CD14-positive monocyte (primary cell): ENCODE measurements at places on chromosomes 11 and 22. TPM values are rescaled to one million over a fixed set of nuclear protein-coding genes. Genes with fewer than 3 reads are reported as not detected.

TOLLIP gene
- polyA plus RNA-seq: 67.9 TPM

ZBTB16 gene
- 11.9 and 12.3 TPM in 2 replicates for polyA plus RNA-seq

OR8D1 gene
- not detected in 2 replicates for polyA plus RNA-seq

CRYBB2 gene
- not detected for polyA plus RNA-seq

RBMXL2 gene
- polyA plus RNA-seq: not detected in 2 replicates

DNA sequence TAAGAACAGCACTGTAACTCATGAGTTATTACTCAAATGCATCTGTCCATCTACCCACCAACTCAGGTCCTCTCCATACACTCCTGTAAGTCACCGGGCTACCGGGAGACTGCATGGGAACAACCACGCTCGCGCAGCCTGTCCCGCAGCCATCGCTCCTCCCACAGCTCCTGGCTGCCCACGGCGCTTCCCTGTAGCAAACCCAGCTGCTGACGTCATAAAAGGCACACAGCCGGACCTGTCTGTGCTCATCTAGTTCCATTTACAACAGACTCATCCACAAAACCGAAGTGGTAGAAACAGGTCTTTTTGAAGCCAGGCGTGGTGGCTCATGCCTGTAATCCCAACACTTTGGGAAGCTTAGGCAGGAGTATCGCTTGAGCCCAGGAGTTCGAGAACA, 23.4 kb upstream of the PACSIN2 start:
- no peak for DNase-seq
- no peak overlapping the region for H3K27ac ChIP-seq
- no peak overlapping the region for H3K4me3 ChIP-seq
- H3K4me1 ChIP-seq: no peaks in the 10 kb centered on the region
- H3K36me3 ChIP-seq: no peaks in the 10 kb centered on the region

GRCh38 chr22:30183861-30184278, 62.7 kb downstream of the LIF start:
- H3K4me3 ChIP-seq: no peak overlapping the region
- peaks cover 9% of the 10 kb centered on the region for H3K4me1 ChIP-seq
- no peak for DNase-seq
- H3K27ac ChIP-seq: no peak overlapping the region
- H3K36me3 ChIP-seq: no peaks in the 10 kb centered on the region
- no peaks in the 10 kb centered on the region for H3K27me3 ChIP-seq

GRCh38 chr11:134684576-134684975, 272.5 kb upstream of the B3GAT1 start:
- H3K4me1 ChIP-seq: no peaks in the 10 kb centered on the region
- H3K27ac ChIP-seq: no peak overlapping the region
- H3K27me3 ChIP-seq: no peaks in the 10 kb centered on the region
- H3K4me3 ChIP-seq: no peak overlapping the region

DNA sequence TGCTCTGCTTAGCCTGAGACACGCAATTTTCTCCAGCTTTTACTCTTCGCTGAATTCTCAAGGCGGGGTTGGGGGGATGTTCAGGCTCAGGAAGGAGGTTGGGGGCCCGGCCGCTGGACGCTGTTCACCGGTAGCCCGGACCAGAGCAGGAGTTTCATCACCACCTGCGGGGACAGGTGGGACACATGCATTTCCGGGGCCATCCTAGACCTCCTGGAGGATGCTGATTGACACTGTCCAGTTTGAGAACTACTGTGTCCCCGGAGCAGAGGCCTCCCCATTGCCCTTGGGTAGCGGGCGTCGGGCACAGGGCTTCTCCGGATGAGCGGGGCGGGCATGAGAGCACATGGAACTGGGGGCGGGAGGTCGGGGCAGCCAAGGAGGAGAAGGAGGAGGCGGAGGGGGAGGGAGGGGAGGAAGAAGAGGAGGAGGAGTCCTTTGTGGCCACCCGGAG, 144.0 kb upstream of the GRK3 start:
- H3K36me3 ChIP-seq: no peaks in the 10 kb centered on the region
- H3K27ac ChIP-seq: peak overlapping the region; percentile 88
- peaks cover 13% of the 10 kb centered on the region for H3K27me3 ChIP-seq
- peaks cover 38% of the 10 kb centered on the region for H3K4me1 ChIP-seq
- DNase-seq: no peak
- peak overlapping the region; percentile 29 for H3K4me3 ChIP-seq

GRCh38 chr11:8259306-8259959, 4.2 kb downstream of the LMO1 start:
- no peaks in the 10 kb centered on the region for H3K36me3 ChIP-seq
- peaks cover 21% of the 10 kb centered on the region for H3K4me1 ChIP-seq
- H3K27me3 ChIP-seq: peaks cover 47% of the 10 kb centered on the region
- H3K4me3 ChIP-seq: no peak overlapping the region
- no peak overlapping the region for H3K27ac ChIP-seq

GRCh38 chr11:104142698-104143097, 21.2 kb downstream of the PDGFD start:
- H3K27ac ChIP-seq: no peak overlapping the region
- H3K4me1 ChIP-seq: no peaks in the 10 kb centered on the region
- no peaks in the 10 kb centered on the region for H3K36me3 ChIP-seq
- H3K27me3 ChIP-seq: no peaks in the 10 kb centered on the region

- H3K36me3 ChIP-seq: no peaks in the 10 kb centered on the region
- H3K27me3 ChIP-seq: no peaks in the 10 kb centered on the region
- H3K4me3 ChIP-seq: no peak overlapping the region
- H3K4me1 ChIP-seq: no peaks in the 10 kb centered on the region
- DNase-seq: peak; percentile 77
- H3K27ac ChIP-seq: no peak overlapping the region
Measured at GRCh38 chr11:72653649-72654048, 20.6 kb downstream of the PDE2A start.

- DNase-seq: no peak
- no peaks in the 10 kb centered on the region for H3K36me3 ChIP-seq
- no peaks in the 10 kb centered on the region for H3K27me3 ChIP-seq
- H3K4me1 ChIP-seq: no peaks in the 10 kb centered on the region
- H3K4me3 ChIP-seq: no peak overlapping the region
Measured at GRCh38 chr11:19676475-19677380, 35.9 kb upstream of the NAV2 start.

DNA sequence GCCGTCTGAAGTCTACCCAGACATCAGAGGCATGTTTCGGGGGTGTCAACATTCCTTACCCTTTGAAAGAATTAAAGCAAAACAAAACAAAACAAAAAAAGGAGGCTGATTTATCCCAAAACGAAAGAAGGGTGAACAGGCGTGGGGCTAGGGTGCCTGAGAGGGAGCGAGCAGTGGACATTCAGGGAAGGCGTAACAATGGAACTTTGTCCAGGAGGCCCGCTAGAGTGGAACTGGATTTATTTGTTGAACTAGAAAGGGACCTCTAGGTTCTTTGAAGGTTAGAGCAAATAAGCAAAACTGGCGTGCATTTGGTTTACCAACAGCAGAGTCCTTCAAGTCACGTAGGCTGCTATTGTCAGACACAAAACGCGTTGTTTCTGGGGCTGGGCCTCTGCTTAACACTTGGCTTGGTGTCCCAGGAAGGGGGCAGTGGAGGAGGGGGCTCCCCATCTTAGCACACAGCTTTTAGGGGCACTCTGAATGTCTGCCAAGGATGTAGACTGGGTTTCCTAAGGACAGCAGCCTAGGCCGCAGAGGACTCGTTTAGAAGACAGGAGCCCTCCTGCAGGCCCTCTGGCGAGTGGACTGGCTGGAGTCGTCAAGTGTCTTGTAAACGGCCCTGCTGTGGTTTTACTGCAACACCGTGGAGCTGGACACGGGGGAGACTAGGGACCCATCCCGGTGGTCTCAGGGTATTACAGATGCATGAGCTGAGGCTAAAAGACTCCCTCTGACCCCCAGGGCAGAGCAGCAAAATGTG, 203.7 kb upstream of the SORL1-AS1 start:
- H3K27me3 ChIP-seq: no peaks in the 10 kb centered on the region
- DNase-seq: no peak
- no peaks in the 10 kb centered on the region for H3K36me3 ChIP-seq
- H3K27ac ChIP-seq: no peak overlapping the region

DNA sequence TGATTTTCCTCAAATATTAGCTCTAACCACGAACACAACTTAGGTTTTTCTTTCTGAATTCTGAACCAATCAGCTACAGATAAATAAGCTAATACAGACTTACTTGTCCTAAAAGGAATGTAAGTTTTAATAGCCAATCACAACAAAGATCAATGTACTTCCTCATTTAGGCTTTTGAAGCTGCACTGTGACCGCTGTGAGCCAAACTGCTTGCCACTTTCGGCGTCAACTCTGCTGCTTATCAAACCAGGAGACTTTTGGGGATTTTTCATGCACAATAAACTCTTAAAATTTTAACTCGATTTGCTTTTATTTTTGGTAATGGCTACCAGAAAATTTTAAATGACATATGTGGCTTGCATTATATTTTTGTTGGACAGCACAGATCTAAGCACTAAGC, 92.5 kb downstream of the TMPRSS5 start:
- H3K36me3 ChIP-seq: no peaks in the 10 kb centered on the region
- no peaks in the 10 kb centered on the region for H3K27me3 ChIP-seq
- no peaks in the 10 kb centered on the region for H3K4me1 ChIP-seq
- no peak overlapping the region for H3K4me3 ChIP-seq

DNA sequence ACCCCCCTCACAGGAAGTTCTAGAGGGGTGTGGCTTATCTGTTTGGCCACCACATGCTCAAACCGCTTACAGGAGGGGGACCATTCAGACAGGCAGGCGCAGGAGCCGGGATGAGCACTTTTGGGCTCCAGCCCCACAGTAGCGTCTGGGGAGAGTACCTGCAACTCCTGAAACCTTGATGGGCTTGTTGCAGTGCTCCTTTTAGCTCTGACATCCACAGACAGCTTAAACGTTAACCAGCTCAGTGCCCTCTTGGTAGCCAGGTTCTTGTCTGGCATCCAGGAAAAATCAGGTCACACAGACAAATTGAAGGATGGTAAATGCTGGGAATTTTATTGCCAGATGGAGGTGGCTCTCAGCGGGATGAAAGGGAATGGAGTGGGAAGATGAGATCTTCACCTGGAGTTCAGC, 326.3 kb downstream of the ETS1 start:
- no peak overlapping the region for H3K4me3 ChIP-seq
- no peaks in the 10 kb centered on the region for H3K36me3 ChIP-seq
- no peaks in the 10 kb centered on the region for H3K4me1 ChIP-seq
- no peaks in the 10 kb centered on the region for H3K27me3 ChIP-seq
- H3K27ac ChIP-seq: no peak overlapping the region
- DNase-seq: no peak

DNA sequence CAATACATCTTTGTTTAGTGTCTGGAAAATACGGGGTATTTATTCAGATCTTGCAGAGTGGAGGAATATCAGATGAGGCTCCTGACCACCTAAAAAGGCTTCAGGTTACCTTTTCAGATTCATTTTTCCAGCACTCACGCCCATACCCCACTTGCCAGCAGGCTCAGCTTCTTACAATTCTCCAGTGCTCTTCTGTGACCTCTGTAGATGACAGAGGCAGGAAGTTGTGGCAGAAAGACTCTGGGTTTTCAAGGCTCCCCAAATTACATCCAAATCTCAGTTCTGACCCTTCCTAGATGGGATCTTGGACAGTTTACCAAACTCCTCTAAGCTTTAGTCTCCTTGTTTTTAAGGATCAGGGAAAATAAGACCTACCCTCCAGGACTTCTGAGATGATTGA, 61.1 kb downstream of the SYTL2 start:
- no peaks in the 10 kb centered on the region for H3K27me3 ChIP-seq
- DNase-seq: no peak
- no peak overlapping the region for H3K4me3 ChIP-seq
- H3K4me1 ChIP-seq: peaks cover 10% of the 10 kb centered on the region

GRCh38 chr11:28815110-28815509, 706.9 kb downstream of the METTL15 start:
- no peak for DNase-seq
- H3K4me3 ChIP-seq: no peak overlapping the region
- H3K27ac ChIP-seq: no peak overlapping the region
- H3K27me3 ChIP-seq: no peaks in the 10 kb centered on the region
- H3K4me1 ChIP-seq: no peaks in the 10 kb centered on the region
- no peaks in the 10 kb centered on the region for H3K36me3 ChIP-seq

DNA sequence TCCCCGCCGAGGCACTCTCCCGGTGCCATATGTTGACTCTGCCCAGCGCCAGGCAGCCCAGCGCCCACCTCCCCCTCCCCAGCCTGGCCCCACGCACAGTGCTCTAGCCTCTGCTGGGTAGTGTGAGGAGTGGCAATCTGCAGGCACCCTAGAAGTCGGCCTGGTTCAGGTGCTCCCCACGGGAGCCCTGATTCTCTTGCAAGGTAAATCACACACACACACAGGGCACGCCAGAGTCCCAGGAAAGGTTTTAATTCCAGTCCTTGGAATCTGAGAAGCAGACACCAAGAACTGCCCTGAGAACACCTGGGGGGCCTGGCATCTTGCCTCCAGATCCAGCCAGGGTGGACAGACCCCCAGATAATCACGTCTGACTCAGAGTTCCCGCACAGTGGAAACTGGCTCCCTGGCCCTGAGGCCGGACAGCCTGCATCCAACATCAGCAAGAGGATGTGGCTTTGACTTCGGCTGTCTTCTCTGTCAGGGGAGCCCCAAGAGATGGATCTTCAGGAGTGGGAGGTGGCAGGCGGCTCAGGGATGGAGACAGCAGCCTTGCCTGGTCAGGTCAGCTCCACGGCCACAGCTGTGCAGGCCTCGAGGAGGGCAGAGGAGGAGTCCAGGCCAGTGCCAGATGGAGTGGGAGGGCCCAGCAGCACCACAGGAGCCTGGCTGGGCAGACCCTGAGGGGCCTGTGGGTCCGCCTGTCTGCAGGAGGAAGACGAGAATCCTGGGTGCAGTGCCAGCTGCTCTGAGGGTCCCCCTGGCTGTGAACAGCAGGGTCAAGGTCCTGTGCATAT, 1.1 kb upstream of the RIN1 start:
- peak overlapping the region; percentile 98 for H3K27ac ChIP-seq
- peaks cover 74% of the 10 kb centered on the region for H3K36me3 ChIP-seq
- peak; percentile 7 for DNase-seq
- H3K4me3 ChIP-seq: no peak overlapping the region

DNA sequence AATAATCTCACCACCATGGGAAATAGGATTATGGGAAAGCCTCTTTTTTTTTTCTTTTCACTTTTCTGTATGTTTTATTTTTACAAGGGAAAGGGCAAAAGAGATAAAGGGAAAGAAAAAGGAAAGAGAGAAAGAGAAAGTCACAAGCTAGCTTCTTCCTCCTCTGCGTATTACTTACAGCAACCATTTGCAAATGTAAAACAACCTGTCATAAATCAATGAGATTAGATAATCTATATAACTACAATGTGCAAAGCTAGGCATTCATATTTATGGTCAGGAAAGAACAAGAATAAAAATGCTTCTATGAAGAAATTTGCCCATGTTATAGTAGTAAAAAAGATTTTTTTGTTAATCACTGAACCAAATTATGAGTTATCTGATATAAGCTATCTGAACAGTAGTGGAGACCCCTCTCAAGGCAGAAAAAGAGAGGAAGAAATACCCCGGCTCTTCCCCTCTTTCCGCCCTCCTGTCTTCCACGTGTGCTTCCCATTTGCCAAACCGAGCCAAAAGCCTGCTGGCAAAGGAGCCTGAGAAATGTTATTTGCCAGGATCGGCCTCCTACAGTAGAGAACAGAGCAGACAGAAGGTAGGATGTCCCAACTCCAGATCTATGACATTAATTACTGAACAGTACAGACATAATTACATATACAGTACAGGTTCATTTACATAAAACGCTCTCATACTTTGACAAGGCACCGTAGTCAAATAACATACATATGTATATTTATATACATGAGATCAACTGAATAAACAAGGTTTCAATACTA, 50.2 kb downstream of the ARHGAP32 start:
- no peak overlapping the region for H3K27ac ChIP-seq
- H3K4me1 ChIP-seq: no peaks in the 10 kb centered on the region
- H3K27me3 ChIP-seq: no peaks in the 10 kb centered on the region
- DNase-seq: no peak
- H3K4me3 ChIP-seq: no peak overlapping the region

GRCh38 chr11:117986981-117987574, 884 bp downstream of the IL10RA start:
- DNase-seq: peak; percentile 78
- H3K27ac ChIP-seq: peak overlapping the region; percentile 100
- H3K4me1 ChIP-seq: peaks cover 61% of the 10 kb centered on the region
- no peaks in the 10 kb centered on the region for H3K27me3 ChIP-seq
